ENCODE measurements at places on chromosomes 11 and 22.
A peak's percentile ranks its signal among the peaks of the same experiment; 100 is the strongest.

DNA sequence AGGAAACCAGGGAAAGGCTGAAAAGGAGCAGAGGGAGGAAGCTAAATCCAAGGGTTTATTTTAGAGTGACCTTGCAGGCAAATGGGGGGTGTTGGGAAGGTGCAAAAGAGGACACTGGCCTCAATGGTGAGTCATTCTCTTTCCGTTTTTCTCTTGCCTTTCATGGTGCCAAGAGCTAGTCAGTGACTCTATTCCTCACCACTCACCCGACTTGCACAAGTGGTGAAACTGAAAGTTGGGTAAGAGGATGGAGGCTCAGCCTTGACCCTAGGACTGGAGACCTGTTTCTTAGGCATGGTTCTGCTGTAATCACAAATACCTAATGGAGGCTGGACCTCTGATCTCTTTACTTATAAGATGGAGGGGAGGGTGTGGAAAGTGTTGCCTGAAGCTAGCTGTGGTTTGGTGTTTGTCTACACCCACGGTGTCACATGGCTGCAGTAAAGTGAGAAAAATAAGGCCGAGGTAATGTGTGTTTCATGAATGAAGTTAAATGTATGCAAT, 67.3 kb upstream of the CREB3L1 start:
- DNase-seq: no peak

DNA sequence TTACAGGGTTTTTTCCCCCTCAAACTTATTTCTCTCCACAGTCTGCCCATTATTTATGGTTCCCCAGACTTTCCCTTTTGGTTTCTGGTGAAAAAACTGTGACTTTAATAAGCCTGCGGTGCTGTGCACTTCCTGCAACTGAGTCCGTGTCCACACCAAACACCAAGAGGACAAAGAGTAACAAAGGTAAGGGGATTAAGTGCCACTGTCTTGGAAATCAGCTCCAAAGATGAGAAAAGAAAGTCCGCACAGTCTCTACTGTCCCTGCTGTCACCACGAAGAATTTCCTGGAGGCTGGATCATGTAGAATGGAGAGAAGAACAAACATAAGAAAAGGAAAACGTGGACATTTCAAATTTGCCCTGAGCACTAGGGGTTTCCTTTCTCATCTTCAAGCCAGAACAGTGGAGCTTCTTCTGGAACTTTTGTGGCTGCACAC, 17.9 kb upstream of the PRAME start:
- no peak for DNase-seq

GRCh38 chr11:76669901-76670484, 554 bp downstream of the LRRC32 start:
- no peak for DNase-seq

- DNase-seq: no peak
Observed at GRCh38 chr22:26143806-26144325, 25.4 kb upstream of the SEZ6L start.

- DNase-seq: no peak
Observed at GRCh38 chr11:8794677-8795103, 112.1 kb downstream of the RPL27A start.

- DNase-seq: no peak
Observed at GRCh38 chr22:26746311-26746710, 88.9 kb downstream of the MIAT start.

- no peak for DNase-seq
Observed at GRCh38 chr11:91296629-91297028, 928.0 kb upstream of the FAT3 start.

GRCh38 chr11:117239295-117239694, 6.8 kb downstream of the RNF214 start:
- no peak for DNase-seq

DNA sequence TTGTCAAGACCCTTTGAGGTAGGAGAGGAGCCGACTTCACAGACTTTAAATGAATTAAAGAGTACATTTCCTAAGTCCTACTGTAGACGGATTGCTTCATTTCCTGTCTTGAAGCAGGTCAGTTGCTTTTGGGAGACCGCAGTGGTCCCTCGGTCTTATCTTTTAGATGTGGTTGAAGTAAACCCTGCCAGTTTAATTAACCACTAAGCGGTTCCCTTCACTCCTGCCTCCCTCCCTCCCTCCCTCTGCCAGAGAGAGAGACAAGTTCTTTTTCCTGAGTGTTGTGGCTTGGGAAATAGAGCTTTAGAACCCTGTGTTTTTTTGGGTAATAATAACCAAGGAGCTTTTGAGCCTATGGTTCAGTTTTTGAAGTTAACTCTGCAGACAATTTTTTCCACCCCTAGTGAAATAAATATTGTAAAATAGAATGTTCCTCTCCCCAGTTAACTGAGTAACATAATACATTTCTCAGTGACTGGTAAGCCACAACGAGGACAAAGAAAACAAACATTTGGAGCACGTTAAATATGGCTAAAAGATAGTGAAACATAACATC, 147.5 kb downstream of the LDLRAD3 start:
- DNase-seq: no peak

- DNase-seq: no peak
Observed at GRCh38 chr11:11117730-11118129, 235.3 kb downstream of the CSNK2A3 start.

GRCh38 chr11:126485021-126485792, 129.7 kb downstream of the ST3GAL4 start:
- no peak for DNase-seq

DNA sequence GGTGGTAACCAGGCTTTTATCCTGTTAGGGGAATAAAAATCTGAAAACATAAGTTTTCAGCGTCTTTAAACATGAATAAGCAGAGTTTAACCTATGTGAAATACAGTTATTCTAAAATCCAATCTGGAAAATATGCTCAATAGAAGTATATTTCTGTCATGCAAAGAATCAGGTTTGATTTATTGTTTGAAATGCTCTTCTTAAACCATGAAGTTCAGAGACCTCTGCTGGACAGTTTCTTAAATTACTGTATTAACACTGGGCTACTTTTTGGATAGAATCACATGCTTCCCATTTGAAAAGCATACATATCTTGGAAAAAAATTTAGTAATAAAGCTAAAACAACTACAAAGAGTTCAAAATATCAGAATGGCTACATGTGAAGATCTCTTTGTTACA, 25.4 kb downstream of the APIP start:
- no peak for DNase-seq

DNA sequence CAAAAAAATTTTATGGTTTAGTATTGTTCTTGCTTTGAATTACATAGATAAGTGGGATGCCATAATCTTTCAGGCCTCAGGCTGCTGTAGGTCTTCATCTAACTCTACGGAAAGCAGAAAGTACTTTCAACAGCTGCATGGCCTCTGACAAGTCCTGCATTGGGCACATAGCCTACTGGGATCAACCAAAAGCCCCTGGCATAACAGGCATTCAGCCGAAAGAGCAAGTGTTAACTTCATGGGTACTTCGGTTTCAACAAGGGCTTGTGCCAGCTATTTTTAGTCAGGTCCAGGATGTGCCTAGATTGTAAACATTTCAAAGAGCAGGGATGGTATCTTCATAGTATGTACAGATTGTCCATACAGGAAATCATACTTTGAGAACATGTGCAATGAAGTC, 3.1 kb downstream of the SLN start:
- no peak for DNase-seq

DNA sequence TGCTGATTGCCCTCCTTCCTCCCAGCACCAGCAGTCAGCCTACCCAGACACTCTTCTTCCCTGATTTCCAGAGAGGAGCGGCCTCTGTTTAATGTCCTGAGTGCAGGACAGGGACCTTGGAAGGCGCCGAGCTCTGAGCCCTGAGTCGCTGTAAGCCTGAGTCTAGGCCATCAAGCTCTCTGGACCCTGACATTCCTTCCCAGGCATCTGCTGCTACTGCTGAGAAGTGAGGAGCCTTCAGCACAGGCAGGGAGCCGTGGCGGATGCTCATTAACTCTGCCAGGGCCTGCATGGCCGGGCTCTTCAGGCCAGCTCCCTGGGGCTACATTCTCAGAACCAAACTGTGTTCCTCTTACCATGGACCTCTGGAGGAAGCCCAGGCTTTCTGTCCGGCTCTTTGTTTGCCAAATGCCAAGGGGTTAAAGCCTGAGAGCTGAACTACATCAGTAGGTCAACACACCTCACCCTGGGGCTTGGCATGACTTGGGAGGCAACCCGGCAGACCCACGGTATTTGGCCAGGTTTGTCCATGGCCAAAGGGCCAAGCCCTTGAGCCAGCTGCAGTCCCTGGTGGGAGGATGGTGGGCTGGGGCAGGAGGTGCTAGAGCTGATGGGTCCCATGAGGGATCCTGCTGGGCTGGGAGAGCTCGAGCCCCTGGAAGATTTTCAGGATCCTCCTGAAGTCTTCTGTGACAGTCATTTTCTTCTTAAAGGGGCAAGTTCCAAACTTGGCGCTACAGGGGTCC, 721.4 kb downstream of the BRD1 start:
- no peak for DNase-seq

GRCh38 chr11:125304136-125304535, 139.6 kb downstream of the PKNOX2 start:
- no peak for DNase-seq

- no peak for DNase-seq
Observed at GRCh38 chr11:95289378-95290101, 58.5 kb upstream of the SESN3 start.

- no peak for DNase-seq
Observed at GRCh38 chr11:87081358-87081757, 43.6 kb downstream of the TMEM135 start.

- peak; percentile 47 for DNase-seq
Observed at GRCh38 chr22:22810018-22810427, 77.6 kb upstream of the IGLL5 start.

GRCh38 chr11:46890665-46891064, 27.7 kb downstream of the LRP4 start:
- DNase-seq: no peak

Measured in stimulated activated CD8-positive, alpha-beta memory T cell treated with anti-CD3 and anti-CD28 coated beads, Interleukin-12 subunit alpha, Interleukin-12 subunit beta, amount 100 ng/mL, for 1 hour (primary cell).